ENCODE measurements at places on chromosomes 3 and 15.

- no peak for DNase-seq
Measured at GRCh38 chr3:128240232-128240631, 87.0 kb downstream of the EEFSEC start.

- DNase-seq: no peak
Measured at GRCh38 chr3:57130571-57131209, 34.5 kb downstream of the IL17RD start.

GRCh38 chr3:23079976-23080375 is 123.2 kb upstream of the UBE2E2 start:
- no peak for DNase-seq

DNA sequence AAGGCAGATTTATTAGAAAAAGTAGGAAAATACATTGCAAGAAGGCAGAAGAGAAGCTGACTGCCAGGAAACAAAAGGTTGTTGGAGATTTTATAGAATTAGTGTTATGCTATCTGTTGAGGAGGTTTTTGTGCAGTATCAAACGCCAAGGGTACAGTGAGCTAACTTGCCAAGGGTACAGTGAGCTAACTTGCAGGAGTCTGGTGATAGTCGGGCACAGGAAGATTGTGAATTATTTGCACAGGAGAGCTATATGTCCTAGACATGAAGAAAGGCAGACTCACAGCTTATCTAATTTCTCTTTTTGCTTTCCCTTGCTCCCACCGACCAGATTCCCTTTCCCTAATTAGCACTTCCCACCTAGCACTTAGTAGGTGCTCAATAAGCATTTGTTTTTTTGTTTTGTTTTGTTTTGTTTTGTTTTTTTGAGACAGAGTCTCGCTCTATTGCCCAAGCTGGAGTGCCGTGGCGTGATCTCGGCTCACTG is 2.7 kb upstream of the CSK start:
- DNase-seq: no peak

DNA sequence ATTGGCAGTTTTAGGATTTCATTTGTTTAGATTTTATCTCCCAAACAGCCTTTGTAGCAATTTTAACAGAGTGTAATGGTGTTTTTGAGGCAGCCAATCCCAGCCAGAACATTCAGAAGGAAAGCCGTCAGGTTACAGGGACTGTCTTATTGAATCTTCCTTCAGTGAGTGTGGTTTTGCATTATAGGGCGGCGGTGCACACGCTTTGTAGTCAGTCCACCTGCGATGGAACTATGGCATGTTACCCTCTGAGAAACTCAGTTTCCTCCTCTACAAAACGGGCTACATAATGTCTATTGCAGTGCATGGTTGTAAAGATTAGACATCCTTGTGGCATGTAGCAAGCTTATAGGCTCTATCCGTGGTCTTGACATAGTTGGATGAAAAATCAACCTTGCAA is 1.0 kb downstream of the LRRC28 start:
- DNase-seq: no peak
